ENCODE measurements at places on chromosomes 16 and 17.

DNA sequence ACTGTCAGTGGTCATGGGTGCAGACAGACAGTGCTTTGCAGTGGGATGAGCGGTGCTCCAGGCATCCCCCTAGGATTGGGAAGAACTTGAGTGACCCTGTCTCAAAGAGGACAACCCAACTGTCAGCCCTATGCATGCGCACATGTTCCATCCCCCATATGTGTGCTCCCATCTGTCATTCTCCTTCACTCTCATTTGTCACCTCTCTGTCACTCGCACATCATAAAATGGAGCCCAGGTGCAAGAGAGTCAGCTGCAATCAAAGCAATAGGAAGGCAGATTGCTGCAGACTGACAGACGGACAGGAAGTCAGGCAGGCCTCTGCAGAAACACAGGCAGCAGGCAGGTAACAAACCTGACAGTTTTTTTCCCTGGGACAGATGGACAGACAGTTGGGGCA is 101.8 kb upstream of the CCL1 start:
- DNase-seq = no peak

- DNase-seq = no peak
Observed at GRCh38 chr17:259341-259976, 78.0 kb upstream of the DOC2B start.

- DNase-seq = no peak
Observed at GRCh38 chr16:88971371-88972097, 5.5 kb downstream of the CBFA2T3 start.

- DNase-seq = no peak
Observed at GRCh38 chr17:1820528-1821252, 9.0 kb downstream of the SMYD4 start.

- DNase-seq = no peak
Observed at GRCh38 chr17:37737081-37737480, 7.8 kb downstream of the HNF1B start.

- no peak for DNase-seq
Observed at GRCh38 chr16:48350736-48351135, 34.5 kb downstream of the SIAH1 start.

- DNase-seq = no peak
Observed at GRCh38 chr16:86342161-86342834, 168.0 kb upstream of the FOXF1 start.

DNA sequence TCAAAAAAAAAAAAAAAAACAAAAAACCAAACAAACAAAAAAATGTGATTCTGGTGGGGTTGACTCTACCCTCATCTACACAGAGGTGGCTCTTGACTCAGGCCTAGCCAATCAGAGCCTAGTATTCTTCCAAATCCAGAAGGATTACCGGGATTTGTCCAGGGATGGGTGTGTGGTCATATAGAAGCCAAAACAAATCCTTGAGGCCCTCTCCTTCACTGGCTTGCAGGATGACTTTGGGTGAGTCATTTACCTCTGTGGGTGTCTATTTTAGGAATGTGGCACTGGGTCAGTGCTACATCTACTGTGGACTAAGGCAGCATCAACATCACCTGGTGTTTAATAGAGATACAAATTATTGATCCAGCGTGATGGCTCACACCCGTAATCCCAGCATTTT is 93.2 kb upstream of the RBBP6 start:
- no peak for DNase-seq

DNA sequence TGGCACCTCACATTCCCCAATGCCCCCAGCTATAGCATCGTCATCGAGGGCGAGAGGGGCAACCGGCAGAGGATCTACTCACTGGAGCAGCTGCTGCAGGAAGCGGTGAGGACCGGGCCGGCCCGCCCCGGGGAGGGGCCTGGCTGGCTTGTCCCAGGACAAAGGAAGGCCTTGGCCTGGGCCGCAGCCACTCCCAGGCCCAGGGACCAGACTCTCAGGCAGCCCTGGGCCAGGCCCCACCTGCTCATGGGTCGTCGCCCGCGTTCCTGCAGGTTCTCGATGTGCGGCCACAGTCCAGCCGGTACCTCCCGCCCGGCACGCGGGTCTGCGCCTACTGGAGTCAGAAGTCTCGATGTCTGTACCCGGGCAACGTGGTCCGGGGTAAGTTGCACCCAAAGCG is 53.4 kb downstream of the ACTG1 start:
- no peak for DNase-seq

DNA sequence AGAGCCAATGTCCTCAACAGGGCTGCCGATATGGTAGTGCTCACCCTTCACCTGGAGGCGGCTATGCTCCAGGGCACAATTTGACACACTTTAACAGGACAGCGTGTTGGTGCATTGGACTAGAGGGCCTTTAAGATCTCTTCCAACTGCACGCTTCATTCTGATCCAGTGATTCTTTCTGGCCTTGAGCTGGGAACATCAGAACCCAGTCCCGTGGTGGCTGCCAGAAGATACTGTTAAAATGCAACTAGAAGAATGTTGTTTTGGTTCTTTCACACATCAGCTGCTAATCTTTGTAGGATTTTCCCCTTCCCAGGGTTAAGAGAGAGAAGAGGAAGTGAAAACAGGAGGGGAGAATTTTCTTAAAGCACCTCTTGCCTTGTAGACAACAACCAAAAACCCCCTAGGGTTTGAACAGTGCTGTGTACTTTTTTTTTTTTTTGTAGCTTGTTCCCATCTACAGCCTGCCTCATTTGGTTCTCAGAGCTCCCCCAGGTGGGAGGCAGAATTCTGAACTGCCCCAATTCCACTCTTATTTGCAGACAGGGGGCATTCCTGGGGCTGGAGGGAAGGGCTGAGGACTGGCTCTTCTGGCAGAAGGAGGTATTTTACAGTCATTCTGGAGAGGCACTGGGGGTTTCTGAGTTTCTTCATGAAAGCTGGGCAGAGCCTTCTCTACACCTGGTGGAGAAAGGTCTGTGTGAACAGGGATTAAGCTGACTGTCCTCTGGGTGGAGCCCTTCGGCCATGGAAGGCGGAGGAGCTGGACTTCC is 32.4 kb downstream of the SMARCE1 start:
- DNase-seq = peak; percentile 33

DNA sequence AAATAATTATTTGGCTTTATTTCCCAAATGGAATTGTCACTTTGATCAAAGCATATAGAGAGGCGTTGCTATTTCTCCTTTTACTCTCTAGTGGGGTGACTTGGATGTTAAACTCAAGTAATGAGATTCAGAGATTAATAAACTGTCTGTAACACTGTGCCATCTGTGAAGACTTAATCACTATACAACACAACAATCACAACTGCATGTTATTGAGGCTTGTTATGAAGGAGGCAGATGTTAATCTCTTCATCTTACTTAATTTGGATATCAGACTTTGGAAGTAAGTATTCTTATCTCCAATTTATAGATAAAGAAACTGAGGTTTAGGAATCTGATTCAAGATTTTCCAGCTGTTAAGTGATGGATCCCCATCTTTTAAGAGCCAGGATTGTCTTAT is 132.5 kb downstream of the CNTNAP4 start:
- DNase-seq = no peak

DNA sequence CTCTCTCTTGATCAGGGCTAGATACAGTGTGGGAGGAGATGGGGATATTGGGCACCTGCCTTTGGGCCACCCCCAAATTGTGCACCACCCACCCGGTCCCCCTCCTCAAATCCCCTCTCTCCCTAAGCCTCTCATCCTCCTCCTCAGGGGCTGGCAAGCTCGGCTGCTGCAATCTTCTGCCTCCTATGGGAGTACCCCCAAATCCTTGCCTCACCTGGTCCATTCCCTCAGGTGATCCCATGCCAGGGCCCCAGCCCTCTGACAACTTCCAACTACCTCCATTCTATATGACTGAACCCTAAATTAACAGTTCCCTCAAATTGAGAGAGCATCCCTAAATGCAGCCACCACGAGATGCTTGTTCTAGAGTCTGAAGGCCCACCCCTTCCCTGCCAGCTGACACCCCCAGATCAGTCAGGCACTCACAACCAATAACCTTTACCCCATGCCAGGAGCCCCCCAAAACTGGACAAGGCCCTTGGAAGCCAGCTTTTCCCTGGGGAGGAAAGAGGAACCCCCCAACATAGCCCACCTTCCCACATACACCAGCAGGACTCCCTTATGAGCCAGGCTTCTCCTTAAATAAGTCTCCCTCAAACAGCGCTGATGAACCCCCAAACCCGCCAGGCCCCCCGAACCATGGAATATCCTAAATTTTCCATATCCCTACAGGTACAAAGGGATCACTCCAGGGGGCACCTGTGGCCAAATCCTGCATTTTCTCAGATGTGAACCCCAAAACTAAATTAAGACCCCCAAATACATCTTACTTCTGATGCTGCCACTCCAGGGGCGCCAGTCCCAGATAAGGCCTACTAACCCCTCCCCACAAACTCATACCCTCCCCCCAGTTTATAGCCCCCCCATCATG is 3.2 kb downstream of the DLG4 start:
- DNase-seq = no peak

GRCh38 chr16:56999409-57000270 is 10.3 kb downstream of the NLRC5 start:
- no peak for DNase-seq

DNA sequence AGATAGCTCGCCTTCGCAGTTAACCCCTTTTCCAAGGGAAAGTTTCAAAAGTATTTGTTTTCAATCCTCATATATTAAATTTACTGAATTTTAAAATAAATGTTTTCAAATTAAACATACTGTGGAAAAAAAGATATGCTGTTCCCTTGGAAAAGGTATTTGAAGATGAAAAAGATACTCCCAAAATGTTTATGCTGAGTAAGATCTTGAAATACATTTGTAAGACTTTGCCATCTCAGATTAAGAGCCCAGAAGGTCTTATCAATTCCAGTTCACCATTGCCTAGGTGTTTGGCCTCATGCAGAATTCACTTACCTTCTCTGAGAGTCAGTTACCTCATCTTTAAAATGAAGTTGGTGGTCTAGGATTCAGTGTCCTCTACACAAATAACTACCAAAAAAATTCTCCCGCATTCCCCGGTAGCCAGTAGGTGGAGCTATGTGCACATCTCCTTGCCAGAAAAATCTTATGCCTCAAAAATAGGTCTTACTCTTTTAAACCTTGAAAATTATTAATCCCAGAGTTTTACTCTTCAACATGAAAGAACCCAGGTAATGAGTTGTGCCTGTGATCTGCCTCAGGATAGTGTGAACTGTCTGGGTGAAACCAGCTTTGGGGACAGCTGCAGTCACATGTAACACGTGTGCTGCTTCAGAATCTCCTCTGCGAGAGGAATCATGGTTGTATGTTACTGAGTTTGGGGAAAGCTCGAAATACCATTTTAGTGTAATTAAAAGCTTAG is 178.3 kb downstream of the MRTFB start:
- peak; percentile 10 for DNase-seq

GRCh38 chr17:28928061-28928460 is 23.3 kb downstream of the PHF12 start:
- DNase-seq = no peak

DNA sequence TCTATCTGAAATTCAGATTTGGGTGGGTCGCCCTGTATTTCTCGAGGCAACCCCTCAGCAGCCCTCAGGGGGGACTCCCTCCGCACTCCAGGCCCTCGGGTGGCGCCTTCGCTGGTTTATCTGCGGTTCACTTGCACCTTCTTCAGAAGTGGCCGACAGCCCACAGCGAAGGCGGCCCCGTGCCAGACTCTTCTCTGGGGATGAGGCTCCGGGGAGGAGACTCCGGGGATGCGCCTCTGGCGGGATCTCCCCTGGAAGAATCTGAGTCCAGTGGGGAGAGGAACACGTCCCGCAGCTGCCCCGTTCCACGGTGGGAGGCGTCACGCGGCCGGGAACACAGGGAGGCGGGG is 63.9 kb upstream of the DNAJA2 start:
- DNase-seq = peak; percentile 7

DNA sequence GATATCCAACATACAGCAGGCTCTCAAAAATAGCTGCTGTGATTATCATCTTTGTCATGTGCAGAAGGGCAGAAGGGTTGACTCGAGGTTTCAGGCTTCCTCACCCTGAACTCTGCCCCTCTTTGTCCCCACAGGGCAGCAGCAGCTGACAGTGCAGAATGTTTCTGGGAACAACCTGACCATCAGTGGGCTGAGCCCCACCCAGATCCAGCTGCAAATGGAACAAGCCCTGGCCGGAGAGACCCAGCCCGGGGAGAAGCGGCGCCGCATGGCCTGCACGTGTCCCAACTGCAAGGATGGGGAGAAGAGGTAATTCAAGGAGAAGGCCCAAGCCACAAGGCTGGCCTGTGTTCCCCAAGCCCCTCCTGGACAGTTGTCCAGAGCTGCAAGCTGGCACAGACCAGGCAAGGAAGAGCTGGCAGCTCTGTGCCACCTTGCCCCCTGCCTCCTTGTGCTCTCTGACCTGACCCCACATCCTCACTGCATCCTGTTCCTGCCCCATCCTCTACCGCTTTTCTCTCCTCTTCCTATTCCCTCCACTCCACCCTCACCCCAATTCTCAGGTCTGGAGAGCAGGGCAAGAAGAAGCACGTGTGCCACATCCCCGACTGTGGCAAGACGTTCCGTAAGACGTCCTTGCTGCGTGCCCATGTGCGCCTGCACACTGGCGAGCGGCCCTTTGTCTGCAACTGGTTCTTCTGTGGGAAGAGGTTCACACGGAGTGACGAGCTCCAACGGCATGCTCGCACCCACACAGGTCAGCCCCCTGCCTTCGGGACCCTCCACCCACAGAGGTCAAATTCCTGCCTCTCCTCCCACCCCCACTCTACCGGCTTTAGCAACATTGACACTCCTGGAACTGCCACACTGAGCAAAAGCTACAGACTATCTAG is 16.3 kb upstream of the PNPO start:
- no peak for DNase-seq

DNA sequence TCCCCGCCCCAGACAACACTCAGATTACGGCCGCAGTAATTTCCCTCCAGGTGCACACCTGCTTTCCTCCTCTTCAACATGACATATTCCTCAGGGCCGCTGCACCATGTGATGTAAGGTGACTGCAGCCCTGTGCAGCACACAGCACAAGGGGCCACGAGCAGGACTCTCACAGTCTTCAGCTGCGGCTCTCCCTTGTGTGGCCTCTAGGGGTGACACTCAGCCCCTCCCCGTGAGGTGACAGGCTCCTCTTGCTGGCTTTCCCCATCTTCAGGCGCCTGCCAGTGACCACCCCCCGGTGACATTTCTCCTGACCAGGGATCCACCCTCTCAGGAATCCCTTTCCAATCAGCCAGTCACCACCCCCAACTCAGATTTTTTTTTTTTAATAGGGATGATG is 31.3 kb upstream of the ABCC3 start:
- no peak for DNase-seq

DNA sequence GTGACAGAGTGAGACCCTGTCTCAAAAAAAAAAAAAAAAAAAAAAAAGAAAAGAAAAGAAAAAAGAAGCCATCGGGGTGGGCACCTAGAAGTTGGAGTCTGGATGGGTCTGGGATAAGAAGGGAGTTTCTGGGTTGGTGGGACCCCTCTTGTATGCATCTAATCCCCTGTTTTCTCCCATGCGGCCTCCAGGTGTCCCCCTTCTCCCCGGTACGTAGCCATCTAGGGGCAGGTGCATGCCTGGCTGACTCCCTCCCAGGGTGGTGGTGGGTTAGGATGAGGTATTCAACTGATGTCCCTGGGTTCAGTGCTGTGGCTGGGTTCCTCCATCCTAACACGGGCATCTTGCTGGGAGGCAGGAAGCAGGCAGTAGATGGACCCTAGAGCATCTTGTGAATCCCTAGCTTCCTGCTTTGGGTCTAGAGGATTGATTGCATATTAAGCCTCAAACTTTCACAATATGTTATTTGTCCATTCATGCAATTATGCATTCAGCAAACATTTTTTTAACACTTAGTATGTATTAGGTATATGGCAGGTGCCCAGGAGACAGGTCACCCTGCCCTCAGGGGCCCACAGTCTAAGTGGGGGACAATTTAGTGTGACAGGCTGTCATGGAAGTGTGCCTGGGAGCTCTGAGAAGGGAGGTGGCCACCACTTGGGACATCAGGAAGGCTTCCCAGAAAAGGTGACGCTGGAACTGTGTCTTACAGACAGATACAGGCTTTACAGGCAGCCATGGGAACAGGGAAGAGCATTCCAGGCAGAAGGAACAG is 13.1 kb downstream of the FMNL1 start:
- DNase-seq = no peak
